NB4 (cell line): ENCODE measurements at places on chromosomes 13 and 19.

DNA sequence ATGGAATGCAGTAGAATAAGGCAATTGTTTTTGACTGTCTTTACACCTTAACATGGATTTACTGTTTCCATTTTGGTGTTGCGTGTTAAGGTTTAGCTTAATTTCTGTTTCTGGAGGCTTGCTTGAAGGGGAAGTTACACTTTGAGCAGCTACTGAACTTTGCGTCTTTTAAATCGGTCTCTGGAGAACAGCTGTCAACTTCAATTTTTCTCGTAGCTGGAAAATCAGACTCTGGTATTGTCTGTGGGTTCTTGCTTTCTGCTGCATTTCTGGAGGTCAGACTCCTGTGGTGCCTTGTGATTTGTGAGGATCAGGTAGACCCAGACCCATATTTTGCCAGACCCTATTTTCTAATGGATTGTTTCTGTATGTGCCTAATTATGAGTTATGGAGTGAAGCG, 146.7 kb downstream of the ATP8A2 start:
- no peak for DNase-seq

DNA sequence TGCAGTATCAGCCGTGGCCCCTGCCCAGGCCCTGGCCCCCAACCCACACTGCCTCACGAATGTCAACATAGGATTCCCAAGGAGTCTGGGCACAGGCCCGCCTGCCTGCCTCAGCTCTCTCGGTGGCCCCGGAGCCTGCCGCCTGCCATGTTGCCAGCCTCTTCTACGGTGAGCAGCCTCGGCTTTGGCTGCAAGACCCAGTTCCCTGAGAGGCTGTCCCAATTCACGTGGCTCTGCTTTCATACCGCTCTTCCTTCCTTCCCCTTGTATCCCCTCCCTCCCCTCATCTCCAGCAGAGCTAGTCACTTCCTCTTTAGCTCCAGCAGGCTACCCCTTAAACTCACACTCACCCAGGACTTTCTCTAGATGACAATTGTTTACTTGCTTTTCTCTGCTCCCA, 42.7 kb downstream of the SERP2 start:
- DNase-seq = peak; percentile 69

GRCh38 chr13:44032802-44033201, 153.1 kb downstream of the LACC1 start:
- no peak for DNase-seq

DNA sequence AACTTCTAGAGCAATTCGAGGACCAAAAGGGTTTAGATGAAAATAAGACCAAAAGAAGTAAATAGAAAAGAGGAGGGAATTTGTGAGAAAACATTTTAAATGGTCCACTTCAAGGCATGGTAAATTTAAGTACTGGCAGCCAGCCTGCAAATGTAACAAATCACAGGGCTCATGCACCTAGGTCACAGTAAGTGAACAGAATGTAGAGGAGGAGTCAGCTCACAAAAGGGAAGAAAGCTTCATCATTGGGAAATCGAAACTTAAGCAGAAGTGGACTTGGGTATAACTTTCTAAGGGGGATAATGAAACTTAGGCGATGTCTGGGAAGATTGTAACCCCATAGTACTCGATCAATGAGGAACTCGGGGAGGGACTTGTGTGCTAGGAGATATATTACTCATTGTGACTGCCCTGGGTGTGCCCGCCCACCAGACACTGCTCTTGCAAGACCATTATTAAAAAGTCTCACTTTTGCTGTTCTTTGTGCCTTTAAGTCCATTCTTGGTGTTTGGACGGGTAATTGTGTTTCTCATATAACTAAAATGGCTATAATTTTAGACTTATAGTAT, 1053.6 kb upstream of the MIR17HG start:
- peak; percentile 53 for DNase-seq

GRCh38 chr13:58500938-58501337, 869.4 kb downstream of the PCDH17 start:
- no peak for DNase-seq

GRCh38 chr13:103066781-103067345, 646 bp upstream of the SLC10A2 start:
- DNase-seq = no peak

- no peak for DNase-seq
Measured at GRCh38 chr19:51009061-51009891, 7.9 kb upstream of the KLK8 start.

- DNase-seq = no peak
Measured at GRCh38 chr19:33527125-33527524, 5.5 kb upstream of the PEPD start.

DNA sequence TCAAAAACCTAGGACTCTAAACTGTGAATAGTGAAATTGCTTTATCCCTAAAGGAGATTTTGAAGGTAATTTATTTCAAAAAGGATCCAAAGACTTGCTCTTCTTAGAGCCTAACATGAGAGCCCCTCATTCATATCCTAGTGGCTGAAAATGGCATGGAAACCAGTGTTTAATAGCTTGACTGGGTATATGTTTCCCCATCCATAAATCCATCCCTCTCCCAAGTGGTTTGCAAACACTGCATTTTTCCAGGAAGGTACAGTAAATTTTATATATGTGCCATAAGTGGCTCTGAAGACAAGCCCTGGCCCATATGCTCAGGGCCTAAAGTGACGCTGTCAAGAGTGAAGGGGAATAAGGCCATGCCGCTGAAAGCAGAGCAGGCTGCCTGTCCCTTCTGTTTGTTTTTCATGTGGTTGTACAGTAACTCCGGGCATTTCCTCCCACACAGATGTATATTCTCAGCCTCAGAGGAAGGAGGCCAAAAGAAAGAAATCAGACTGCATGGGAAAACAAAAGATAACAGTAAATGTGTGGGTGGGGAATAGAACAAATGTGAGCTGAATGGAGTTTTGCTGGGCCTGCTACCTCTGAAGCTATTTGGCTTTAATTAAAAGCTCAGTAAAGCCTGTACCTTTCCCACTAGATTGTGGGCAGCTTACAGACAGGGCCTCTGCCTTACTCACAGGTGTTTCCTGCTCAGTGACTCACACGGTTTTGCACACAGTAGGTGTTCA, 181.9 kb downstream of the PCDH9 start:
- no peak for DNase-seq

DNA sequence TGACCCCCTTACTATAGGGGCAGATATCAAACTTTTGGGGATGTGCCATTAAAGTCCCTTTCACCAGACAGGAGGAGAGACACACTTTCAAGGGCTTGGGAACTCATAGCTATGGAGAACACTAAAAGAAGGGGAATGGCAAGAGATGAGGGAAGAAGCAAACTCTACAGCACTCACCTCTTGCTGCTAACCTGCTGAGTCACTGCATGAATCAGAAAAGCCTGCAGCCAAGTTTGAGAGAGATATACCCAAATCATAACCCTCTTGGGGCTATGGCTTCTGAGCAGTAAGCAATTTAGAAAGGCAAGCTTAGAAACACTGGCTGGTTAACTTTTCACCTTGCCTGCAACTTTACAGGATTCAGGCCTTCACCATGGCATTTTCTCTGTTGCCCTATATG, 1028.0 kb downstream of the UQCRFS1 start:
- peak; percentile 1 for DNase-seq

- DNase-seq = peak; percentile 70
Measured at GRCh38 chr13:32115066-32115465, 83.5 kb downstream of the FRY start.

DNA sequence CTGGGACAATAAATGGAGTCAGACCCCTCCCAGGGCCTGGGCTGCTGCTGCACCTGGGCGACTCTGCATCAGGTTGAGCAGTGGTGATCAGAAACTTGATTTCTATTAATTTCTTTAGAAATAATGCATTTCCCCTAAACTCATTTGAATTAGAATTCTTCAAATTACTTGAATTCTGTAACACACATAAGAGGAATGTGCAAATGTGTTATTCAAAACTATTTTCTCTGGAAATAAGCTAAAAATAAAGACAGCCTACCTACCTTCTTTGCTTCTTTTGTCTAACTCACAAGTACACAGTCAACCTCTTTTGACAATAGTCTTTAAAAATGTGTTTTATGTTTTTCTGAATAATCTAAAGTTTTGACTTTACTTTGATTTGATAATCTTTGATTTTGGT, 433.0 kb downstream of the KLF12 start:
- no peak for DNase-seq

DNA sequence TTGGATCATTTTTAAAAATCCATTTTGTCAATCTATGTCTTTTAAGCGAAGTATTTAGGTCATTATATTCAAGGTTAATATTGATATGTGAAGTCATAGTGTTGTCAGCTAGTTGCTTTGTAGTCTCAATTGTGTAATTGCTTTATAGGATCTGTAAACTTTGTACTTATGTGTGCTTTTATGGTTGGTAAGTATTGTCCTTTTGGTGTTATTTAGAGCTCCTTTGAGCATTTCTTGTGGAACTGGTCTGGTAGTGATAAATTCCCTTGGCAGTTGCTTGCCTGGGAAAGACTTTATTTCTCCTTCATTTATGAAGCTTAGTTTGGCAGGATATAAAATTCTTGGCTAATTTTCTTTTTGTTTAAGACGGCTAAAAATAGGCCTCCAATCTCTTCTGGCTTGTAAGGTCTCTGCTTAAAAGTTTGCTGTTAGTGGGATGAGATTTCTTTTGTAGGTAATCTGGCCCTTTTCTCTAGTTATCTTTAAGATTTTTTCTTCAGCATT, 368.8 kb downstream of the SPRY2 start:
- no peak for DNase-seq

- peak; percentile 96 for DNase-seq
Measured at GRCh38 chr19:51593969-51594773, 23.1 kb downstream of the ZNF175 start.

GRCh38 chr13:106440866-106441265, 94.6 kb downstream of the EFNB2 start:
- DNase-seq = no peak

GRCh38 chr19:35353635-35354034, 4.6 kb upstream of the FFAR3 start:
- DNase-seq = no peak

DNA sequence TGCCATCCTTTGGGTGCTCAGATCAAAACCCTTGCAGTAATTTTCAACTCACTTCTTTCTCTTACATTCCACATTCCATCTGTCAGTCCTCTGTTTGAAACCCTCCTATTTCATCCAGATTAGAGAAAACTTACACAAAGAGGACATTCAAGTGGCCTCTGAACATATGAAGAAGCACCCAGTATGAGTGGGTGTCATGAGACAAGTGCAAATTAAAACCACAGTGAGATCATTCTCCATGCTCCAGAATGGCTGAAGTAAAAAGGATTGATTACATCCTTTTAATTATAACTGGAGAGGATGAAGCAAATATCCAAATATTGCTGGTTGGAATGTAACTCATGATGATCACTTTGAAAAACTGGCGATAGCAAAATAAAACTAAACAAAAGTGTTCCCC, 96.5 kb downstream of the MIPEP start:
- no peak for DNase-seq

DNA sequence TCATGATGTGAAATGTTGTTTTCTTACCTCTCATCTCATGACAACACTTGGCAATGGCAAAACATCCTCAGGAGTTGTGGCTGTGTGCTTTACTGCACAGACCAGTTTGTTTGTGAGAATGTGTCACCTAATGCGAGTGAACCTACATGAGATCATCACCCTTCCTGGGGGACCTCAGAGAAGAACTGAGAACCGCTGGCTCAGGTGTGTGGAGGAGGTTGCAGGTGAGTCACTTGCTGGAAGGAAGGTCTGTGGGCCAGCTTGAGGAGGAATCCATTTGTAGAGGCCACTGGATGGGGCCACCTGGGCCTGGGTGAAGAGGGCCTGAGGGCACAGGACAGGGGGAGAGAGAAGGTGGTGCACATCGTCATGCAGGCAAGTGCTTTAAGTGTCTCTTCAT, 3.0 kb upstream of the CEACAM1 start:
- no peak for DNase-seq

- DNase-seq = no peak
Measured at GRCh38 chr13:101875717-101876393, 423.4 kb downstream of the ITGBL1 start.

DNA sequence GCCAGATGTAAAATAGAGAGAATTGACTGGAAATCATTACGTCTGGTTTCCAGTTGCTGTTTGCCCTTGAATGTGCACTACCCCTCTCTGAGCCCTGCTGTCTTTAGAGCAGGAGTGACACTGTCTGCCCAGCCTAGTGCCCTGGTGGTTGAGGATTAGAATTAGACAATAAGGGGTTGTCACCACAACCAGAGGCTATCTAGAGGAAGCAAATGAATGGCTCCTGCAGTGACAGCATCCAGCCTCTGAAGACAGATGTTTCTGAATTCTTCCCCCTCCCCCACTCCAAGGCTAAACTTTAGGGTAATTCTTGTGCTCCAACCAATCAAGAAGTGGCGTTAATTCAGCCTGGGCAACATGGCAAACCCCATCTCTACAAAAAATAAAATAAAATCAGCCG, 2.0 kb downstream of the RAB8A start:
- peak; percentile 68 for DNase-seq

- DNase-seq = no peak
Measured at GRCh38 chr13:68636784-68637183, 1406.6 kb upstream of the PCDH9 start.

GRCh38 chr13:42373048-42373812, 101.3 kb downstream of the AKAP11 start:
- no peak for DNase-seq

DNA sequence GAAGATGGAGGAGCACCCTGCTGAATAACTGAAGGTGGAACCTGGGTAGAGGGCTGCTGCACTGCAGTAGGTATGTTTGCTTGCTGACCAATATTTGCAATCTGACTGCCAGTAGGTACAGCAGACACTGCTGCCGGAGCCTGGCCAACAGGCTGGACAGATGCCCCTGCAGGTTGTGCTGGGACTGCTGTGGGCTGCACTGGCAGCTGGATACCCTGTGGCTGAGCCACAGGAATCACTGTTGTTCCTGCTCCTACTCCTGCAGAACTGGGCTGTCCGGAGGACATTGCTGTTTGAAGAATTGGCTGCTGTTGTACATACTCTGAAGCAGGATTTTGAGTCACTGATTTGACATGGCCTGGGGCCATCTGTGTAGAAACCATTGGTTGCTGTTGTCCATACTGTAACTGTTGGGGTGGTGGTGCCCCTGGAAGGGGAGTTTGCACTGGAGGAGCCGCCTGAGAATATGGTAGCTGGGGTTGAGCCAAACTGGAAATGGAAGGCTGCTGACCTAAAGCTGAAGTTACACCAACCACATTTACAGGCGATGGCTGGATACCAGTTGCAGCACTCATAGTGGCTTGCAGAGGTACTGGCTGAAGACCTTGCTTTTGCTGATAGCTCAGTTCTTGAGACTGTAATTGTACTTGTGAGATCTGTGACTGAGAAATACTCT, 2.2 kb downstream of the TSC22D1 start:
- DNase-seq = peak; percentile 64
